ENCODE measurements at places on chromosomes 1 and 21. TPM values are rescaled to one million over a fixed set of nuclear protein-coding genes. Genes with fewer than 3 reads are reported as not detected.

Gene IVL
- total RNA-seq = not detected

Gene LIN28A
- total RNA-seq = not detected

Gene TMCC2
- 0.53 TPM for total RNA-seq

Gene C1orf53
- 3.9 TPM for total RNA-seq

Gene SPRR3
- not detected for total RNA-seq

Gene ILDR2
- under 0.01 TPM for total RNA-seq

Gene NKAIN1
- total RNA-seq = not detected

Gene PLEKHA6
- 1.5 TPM for total RNA-seq

Gene RXRG
- total RNA-seq = not detected

Gene S100A13
- 239 TPM for total RNA-seq

Gene KIF26B
- under 0.01 TPM for total RNA-seq

Gene LCE6A
- total RNA-seq = not detected

Gene TOMM20
- total RNA-seq = 71.2 TPM

Gene FAM177B
- total RNA-seq = not detected

Gene GBP2
- total RNA-seq = 53.6 TPM

Gene ZNF683
- not detected for total RNA-seq

All from aortic smooth muscle cell (primary cell).